ENCODE measurements at places on chromosomes 11 and 22.

DNA sequence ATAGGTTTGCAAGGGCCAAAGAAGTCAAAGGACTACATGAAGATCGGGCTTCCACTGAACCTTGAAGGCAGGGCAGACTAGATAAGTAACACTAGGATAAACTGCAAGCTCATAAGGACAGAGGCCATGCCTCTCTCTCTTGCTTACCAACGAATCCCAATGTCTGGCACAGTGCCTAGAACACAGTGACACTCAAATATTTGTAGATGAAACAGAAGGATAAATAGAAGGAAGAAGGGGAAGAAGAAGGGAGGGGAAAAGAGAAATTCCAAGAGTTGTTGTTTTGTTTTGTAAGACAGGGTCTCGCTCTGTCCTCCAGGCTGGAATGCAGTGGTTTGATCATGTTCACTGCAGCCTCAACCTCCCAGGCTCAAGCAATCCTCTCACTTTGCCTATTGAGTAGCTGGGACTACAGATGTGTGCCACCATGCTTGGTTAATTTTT lies 26.9 kb downstream of the SIK3 start:
- no peak for DNase-seq

- no peak for DNase-seq
Measured at GRCh38 chr11:131454989-131455388, 84.6 kb downstream of the NTM start.

- DNase-seq, result no peak
Measured at GRCh38 chr11:134555510-134555909, 143.5 kb upstream of the B3GAT1 start.

GRCh38 chr11:68429661-68430060 lies 30.9 kb upstream of the PPP6R3 start:
- no peak for DNase-seq

DNA sequence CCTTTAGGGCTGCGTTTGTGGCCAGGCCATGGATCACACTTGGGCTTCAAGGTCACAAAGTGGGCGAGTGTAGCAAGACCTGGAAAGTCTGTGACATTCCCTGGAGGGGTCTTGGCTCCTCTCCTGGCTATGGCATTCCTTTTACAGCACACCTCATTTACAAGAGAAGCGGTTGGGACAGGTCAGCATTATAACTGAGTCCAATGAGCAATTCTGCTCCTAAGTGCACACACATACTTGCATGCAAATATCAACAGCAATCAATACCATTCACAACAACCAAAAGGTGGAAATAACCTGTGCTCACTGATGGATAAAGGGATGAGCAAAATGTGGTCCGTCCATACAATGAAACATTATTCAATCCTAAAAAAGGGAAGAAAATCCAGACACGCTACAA lies 298.2 kb downstream of the CTTN start:
- DNase-seq, result no peak

DNA sequence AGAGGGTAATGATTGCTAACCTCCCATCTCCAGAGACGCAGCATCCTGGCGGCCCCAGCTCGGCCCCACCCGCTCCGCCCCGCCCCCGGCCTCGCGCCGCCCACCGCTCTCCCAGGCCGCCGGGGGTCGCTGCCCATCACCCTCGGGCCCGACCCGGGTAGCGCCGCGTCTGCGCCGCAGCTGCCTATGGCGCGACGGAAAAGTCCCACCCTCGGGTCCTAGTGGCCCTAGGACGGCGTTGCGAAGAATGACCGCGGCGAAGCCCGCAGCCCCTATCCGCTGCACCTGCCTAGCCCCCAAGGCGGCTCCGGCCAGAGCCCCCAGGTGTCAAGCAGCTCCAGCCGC lies 457 bp downstream of the CPSF7 start:
- DNase-seq, result no peak

DNA sequence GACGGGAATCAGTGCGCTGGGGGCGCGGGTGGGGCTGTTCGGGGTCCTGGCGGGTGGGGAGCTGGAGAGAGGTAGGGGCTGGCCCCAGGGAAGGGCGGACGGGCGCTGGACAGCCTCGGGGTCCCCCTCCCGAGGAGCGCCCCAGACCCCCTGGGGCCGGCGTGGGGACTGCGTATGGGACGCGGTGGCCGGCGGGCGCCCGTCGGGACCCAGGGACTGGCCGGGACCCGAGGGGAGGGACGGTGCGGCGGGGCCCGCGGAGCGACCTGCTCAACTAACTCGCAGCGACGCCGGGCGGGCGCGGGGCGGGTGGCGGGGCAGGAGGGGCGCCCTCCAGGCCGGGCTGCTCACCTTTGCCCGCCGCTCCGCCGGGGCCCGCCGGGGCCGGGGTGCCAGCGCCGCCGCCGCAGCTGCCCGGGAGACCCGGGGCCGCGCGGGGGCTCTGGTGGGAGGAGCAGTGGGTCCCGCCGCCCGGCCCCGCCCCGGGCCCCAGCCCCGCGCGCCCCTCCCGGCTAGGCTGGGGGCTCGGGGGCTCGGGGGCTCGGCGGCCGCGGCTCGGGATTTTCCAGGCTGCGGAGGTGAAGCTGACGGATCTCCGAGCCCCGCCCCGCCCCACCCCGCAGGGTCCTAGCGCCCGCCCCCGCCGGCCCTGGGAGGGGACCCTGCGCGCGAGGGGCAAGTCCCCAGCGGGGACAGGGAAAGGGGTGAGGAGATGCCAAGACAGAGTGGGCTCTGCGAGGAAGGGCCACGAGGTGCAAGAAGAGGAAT lies 12.3 kb downstream of the STARD10 start:
- peak; percentile 40 for DNase-seq
